Vagina (tissue), 2 donors: ENCODE measurements at places on chromosomes 12 and 14.

DNA sequence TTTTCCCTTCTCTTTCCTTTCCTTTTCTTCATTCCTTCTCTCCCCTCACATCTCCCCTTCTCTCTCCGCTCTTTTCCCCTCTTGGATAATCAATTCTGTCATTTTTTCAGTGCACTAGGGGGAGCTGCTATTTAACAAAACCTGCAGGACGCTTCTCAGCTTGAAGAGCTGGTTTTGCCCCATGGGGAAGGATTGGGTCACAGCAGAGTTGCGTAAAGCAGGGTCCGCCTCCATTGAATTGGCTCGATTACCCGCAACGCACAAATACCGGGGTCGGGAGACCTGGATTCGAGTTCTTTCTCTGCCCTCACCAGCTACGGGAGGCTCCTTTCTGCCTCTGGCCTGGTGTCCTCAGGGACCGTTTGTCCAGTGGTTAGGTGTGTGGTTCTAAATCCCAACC lies 42.1 kb upstream of the CHGA start:
- H3K4me1 ChIP-seq, result no peaks in the 10 kb centered on the region
- H3K27ac ChIP-seq, result no peak overlapping the region
- H3K36me3 ChIP-seq, result no peaks in the 10 kb centered on the region
- no peak for DNase-seq

GRCh38 chr14:60768602-60769001 lies 34.0 kb downstream of the MNAT1 start:
- H3K4me3 ChIP-seq, result no peak overlapping the region
- H3K27me3 ChIP-seq, result no peaks in the 10 kb centered on the region
- H3K36me3 ChIP-seq, result no peaks in the 10 kb centered on the region
- no peak overlapping the region for H3K27ac ChIP-seq

- DNase-seq, result no peak
- peaks cover 22% of the 10 kb centered on the region for H3K4me1 ChIP-seq
- H3K4me3 ChIP-seq, result no peak overlapping the region
- no peaks in the 10 kb centered on the region for H3K36me3 ChIP-seq
- no peaks in the 10 kb centered on the region for H3K27me3 ChIP-seq
Measured at GRCh38 chr12:48966177-48966895, 5.2 kb downstream of the WNT10B start.

DNA sequence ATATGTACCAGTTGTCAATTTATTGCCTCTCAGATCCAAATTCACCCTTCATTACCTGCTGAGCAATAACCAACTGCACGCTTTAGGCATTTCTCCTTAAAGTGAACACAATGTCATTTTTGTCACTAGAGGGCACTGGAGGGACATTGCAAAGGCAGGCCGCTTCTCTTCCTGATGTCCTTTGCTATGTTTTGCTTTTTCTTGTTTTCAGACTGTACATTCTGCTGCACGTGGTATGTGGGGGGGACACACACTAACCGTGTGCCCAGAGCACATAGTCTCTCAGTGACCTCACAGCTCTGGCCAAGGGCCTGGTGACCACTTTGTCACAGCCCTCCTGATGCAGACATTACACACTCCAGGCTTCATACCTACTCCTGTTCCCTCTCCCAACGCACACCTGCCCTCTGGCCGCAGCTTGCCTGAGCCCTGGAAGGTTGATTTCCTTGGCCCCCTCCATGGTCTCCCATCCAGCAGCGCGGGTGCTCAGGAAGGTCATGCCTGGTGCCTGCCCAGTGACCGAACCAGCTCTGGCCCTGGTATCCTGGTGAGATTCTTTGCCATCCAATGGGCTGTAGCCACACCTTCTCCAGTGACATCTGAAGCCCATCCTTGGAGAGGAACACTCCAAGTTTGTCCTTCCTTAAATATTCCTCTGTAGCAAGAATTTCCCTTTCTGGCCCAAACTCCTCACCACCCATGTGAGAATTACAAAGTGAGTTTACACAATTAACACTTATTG lies 39.9 kb downstream of the MYO1H start:
- no peaks in the 10 kb centered on the region for H3K27me3 ChIP-seq

GRCh38 chr12:25477217-25477616 lies 75.9 kb downstream of the LMNTD1 start:
- H3K4me1 ChIP-seq, result no peaks in the 10 kb centered on the region
- DNase-seq, result no peak
- no peaks in the 10 kb centered on the region for H3K27me3 ChIP-seq
- H3K27ac ChIP-seq, result no peak overlapping the region
- H3K36me3 ChIP-seq, result no peaks in the 10 kb centered on the region

DNA sequence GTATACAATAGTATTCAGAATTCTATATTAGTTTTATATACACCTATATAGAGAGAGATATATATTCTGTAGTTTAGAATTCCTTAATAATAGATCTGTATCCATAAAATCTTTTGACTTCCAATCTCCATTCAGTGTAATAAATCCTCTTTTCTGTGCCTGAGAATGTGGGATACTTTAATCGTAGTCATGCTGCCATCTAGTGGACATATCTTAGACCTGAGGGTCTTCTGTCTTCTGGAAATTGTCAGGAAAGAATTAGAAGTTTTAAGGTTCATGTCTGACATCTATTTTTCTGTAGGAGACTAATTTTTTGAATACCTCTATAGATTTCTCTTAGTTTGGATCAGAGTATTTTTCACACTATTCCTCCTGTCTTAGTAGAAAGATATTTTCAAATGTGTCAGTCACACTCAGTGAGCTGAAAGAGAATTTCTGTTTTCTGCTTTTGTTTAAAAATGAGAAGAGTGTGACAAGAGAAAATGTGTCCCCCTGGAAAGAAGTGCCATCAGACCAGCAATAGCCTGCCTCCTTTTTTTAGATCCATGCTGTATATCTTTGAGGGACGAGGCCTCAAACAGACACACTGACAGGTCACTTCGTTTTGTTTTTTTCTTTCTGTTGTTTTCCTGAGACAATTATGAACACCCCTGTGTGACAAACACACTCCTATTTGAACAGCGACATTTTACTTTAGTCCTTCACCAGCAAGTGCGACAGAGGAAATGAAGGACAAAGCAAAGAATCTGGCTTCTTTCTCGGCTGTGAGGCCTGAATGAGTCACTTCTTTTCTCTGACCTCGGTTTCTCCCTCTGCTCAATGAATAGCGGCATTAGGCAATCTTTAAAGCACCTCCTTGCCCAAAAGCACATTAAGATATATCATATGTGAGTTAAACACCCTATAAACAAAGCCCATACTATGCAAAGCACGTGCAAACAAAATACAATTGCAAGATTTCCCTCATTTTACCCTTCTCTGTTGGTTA lies 96.3 kb downstream of the GALC start:
- no peaks in the 10 kb centered on the region for H3K27me3 ChIP-seq
- DNase-seq, result no peak
- no peaks in the 10 kb centered on the region for H3K36me3 ChIP-seq
- no peaks in the 10 kb centered on the region for H3K4me1 ChIP-seq

DNA sequence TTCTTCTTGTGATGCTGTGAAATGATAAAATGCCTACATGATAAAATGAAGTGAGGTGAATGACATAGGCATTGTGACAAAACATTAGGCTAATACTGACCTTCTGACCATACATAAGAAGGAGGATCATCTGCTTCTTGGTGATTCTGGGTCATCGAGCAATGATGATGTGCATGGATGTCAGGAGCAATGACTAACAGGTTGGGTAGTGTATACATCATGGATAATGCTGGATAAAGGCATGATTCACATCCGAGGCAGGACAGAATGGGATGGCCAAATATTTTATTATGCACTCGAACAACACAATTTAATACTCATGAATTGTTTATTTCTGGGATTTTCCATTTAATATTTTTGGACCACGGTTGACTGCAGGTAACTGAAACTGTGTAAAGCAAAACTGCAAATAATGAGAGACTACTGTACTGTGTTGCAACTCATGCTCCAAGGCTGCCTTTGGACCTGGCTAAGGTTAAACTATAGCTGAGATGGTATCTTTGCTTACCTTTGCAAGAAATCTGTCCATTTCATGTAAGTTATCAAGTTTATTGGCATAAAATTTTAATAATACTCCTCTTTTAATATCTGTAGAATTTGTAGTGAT lies 7.6 kb upstream of the SLC25A21 start:
- H3K4me1 ChIP-seq, result no peaks in the 10 kb centered on the region
- DNase-seq, result no peak
- H3K4me3 ChIP-seq, result no peak overlapping the region
- H3K36me3 ChIP-seq, result no peaks in the 10 kb centered on the region
- no peak overlapping the region for H3K27ac ChIP-seq

DNA sequence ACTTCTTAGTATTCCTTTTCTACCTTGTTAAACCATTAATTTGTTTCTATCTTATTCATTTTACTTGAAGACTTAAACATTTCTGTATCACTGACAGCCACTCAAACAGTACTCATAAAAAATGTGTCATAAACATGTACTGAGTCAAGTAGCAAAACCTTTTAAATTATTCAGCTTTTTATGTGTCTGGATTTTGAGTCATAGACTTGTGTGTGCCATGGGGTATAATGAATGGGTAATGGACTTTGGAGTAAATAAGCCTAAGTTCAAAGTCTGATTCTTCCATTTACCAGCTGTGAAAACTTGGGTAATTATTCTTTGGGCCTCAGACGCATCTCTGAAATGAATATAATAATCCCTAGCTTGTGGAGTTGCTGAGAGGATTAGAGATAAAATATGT lies 199.0 kb downstream of the RAD51B start:
- H3K36me3 ChIP-seq, result no peaks in the 10 kb centered on the region
- DNase-seq, result no peak
- H3K4me3 ChIP-seq, result no peak overlapping the region

- no peaks in the 10 kb centered on the region for H3K27me3 ChIP-seq
- no peak for DNase-seq
- no peak overlapping the region for H3K27ac ChIP-seq
- H3K4me3 ChIP-seq, result no peak overlapping the region
Measured at GRCh38 chr14:68492381-68493151, 300.3 kb downstream of the ZFP36L1 start.

DNA sequence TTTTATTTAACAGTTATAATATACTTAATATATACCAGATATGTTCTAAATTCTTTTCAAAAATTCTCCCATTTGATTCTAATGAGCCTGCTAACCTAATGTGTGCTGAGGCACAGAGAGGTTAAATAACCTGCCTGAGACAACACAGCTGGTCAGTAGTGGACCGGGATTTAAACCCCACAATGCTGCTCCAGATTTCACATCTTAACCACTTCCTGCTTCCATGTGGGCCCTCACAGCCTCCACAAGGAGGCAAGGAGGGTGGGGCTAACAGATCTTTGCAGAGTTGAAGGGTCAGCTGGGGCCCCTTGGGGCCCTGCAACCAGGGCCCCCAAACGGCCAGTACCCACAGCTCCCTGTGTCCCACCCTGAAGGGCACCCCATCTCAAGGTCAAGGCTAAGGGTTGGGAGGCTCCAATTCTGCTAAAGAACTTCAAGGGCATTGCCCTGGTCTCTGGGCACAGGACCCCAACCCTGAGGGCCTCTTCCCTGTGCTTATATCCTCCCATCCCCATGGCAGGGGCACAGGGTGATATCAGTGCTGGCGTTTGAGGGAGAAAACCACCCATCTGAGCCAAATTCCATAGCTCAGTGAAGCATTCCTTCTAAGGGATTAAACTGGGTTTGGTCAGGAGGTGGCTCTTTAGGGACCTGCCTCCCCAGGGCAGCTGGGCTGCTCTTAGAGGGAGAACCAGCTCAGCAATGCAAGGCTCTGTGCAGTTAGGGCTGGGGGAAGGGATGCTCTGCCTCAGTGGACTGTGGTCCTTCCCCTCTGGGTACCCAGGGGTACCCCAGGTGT lies 2.2 kb downstream of the KRT80 start:
- no peak overlapping the region for H3K27ac ChIP-seq
- peaks cover 54% of the 10 kb centered on the region for H3K4me1 ChIP-seq
- no peaks in the 10 kb centered on the region for H3K36me3 ChIP-seq
- H3K27me3 ChIP-seq, result no peaks in the 10 kb centered on the region

DNA sequence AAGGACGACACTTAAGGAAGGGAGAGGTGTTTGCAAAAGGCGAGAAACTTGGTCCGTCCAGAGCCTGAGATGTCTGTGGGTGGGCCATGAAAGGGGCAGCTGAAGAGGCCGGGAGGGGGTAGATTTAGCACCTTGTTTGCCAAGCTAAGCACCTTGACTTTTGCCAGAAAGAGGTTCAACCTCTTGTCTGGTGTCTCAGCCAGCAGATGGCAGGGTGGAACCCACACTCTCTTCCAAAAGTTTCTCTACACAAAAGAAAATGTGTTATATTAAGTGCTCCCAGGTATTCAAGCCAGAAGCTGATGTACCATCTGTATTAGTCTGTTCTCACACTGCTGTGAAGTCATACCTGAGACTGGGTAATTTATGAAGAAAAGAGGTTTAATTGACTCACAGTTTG lies 69.9 kb downstream of the SUDS3 start:
- DNase-seq, result no peak
- no peaks in the 10 kb centered on the region for H3K4me1 ChIP-seq
- H3K27ac ChIP-seq, result no peak overlapping the region
- H3K27me3 ChIP-seq, result no peaks in the 10 kb centered on the region

GRCh38 chr12:129049917-129050316 lies 196.6 kb downstream of the GLT1D1 start:
- no peak for DNase-seq
- no peaks in the 10 kb centered on the region for H3K36me3 ChIP-seq
- H3K27ac ChIP-seq, result no peak overlapping the region
- H3K4me3 ChIP-seq, result no peak overlapping the region

- H3K4me3 ChIP-seq, result no peak overlapping the region
- H3K27ac ChIP-seq, result no peak overlapping the region
- H3K36me3 ChIP-seq, result no peaks in the 10 kb centered on the region
- peaks cover 11% of the 10 kb centered on the region for H3K4me1 ChIP-seq
- H3K27me3 ChIP-seq, result no peaks in the 10 kb centered on the region
Measured at GRCh38 chr12:108589840-108590229, 8.0 kb downstream of the TMEM119 start.

GRCh38 chr12:72368719-72369422 lies 96.7 kb downstream of the TRHDE start:
- no peaks in the 10 kb centered on the region for H3K36me3 ChIP-seq
- H3K4me3 ChIP-seq, result no peak overlapping the region
- DNase-seq, result no peak
- H3K27ac ChIP-seq, result no peak overlapping the region
- no peaks in the 10 kb centered on the region for H3K27me3 ChIP-seq

- no peaks in the 10 kb centered on the region for H3K27me3 ChIP-seq
- no peak overlapping the region for H3K4me3 ChIP-seq
- DNase-seq, result no peak
- peaks cover 4% of the 10 kb centered on the region for H3K4me1 ChIP-seq
Measured at GRCh38 chr12:52670506-52670905, 9.7 kb downstream of the KRT1 start.

GRCh38 chr14:90969531-90970166 lies 90.8 kb downstream of the RPS6KA5 start:
- H3K27ac ChIP-seq, result no peak overlapping the region
- H3K36me3 ChIP-seq, result no peaks in the 10 kb centered on the region
- no peak for DNase-seq

- H3K4me1 ChIP-seq, result no peaks in the 10 kb centered on the region
- DNase-seq, result no peak
- H3K27ac ChIP-seq, result no peak overlapping the region
- H3K4me3 ChIP-seq, result no peak overlapping the region
- no peaks in the 10 kb centered on the region for H3K36me3 ChIP-seq
Measured at GRCh38 chr14:71328183-71328582, 420.9 kb downstream of the PCNX1 start.

DNA sequence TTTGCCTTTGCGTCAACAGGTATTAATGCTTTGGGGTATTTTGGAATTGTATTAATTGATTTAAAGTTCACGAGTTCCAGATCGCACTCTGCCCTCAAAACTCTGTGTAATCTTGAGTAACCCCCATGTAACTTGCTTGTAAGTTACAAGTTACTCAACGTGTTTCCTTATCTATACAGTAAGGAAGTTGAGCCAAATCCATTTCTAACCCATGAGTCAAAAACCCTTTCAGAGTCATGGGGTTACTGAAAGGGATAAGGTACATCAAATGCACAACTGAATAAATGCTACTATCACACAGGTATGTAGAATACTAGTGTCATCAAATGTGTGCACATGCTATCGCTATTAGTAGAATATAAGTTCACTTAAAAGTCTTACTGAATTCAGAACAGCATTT lies 28.6 kb upstream of the ADAMTS20 start:
- H3K27me3 ChIP-seq, result no peaks in the 10 kb centered on the region
- no peaks in the 10 kb centered on the region for H3K4me1 ChIP-seq
- no peak for DNase-seq
- no peak overlapping the region for H3K27ac ChIP-seq
